ENCODE measurements at places on chromosomes 1 and 21. TPM values are rescaled to one million over a fixed set of nuclear protein-coding genes. Genes with fewer than 3 reads are reported as not detected.

KRTAP13-2 gene
- total RNA-seq, result not detected

PRELP gene
- 0.07 TPM for total RNA-seq

TRAF3IP3 gene
- not detected for total RNA-seq

FCRL1 gene
- total RNA-seq, result not detected

CACNA1S gene
- total RNA-seq, result 0.04 TPM

- no peak within 1 kb of the TSS for H3K27ac ChIP-seq
- no peaks in the 10 kb centered on the region for H3K4me1 ChIP-seq
- H3K27me3 ChIP-seq, result no peaks in the 10 kb centered on the region
- H3K36me3 ChIP-seq, result no peaks in the 10 kb centered on the region
- DNase-seq, result no peak
Measured at GRCh38 chr1:108856994-108857393, at the start of gene AKNAD1. TSS of gene AKNAD1 (minus strand) at chr1:108857094. CDS start at chr1:108852664, 4,430 bp downstream.

DNA sequence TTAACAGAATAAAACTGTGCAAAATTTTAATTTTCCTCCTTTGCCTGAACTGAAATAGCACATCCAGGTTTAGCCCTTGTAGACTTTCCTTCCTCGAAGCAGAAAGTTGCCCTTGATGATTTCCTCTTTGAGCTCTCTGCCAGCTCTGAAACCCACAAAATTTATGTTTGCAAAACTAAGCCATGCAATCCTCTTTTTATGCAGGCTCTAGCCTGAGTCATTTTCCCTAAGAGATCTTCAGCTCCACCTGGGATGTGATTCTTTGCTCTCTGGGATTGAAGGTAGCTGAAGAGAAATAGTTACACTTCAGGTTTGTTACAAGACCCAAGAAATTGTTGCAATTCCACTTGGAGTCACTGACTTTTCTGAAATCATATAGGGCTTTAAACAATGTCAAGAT is 1.4 kb upstream of the F3 start:
- no peaks in the 10 kb centered on the region for H3K36me3 ChIP-seq
- H3K27me3 ChIP-seq, result no peaks in the 10 kb centered on the region
- H3K4me3 ChIP-seq, result peak overlapping the region; percentile 84
- no peaks in the 10 kb centered on the region for H3K4me1 ChIP-seq

DNA sequence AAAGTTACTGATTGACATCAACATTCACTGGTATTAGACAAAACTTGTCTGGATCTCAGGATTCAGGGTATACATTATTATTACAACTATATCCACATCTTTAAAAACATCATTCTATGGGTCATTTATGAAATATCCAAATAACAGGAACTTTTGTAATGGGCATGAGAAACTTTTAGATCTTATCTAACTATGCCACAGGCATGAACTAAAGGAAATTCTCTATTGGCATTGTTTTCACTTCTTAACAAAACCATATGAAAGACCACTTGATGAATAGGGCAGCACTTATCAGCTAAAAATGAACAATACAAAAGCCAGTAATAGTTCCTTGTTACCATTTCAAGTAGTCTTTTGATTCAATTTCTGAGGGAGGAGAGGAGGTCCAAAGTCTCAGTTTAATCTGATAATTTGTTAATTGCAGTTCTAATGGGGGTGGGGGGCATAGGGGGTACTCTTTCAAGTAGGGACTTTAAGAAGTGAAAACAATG is 30.8 kb upstream of the CPLANE2 start:
- no peaks in the 10 kb centered on the region for H3K4me1 ChIP-seq
- H3K27me3 ChIP-seq, result no peaks in the 10 kb centered on the region
- DNase-seq, result no peak
- no peak overlapping the region for H3K27ac ChIP-seq

DNA sequence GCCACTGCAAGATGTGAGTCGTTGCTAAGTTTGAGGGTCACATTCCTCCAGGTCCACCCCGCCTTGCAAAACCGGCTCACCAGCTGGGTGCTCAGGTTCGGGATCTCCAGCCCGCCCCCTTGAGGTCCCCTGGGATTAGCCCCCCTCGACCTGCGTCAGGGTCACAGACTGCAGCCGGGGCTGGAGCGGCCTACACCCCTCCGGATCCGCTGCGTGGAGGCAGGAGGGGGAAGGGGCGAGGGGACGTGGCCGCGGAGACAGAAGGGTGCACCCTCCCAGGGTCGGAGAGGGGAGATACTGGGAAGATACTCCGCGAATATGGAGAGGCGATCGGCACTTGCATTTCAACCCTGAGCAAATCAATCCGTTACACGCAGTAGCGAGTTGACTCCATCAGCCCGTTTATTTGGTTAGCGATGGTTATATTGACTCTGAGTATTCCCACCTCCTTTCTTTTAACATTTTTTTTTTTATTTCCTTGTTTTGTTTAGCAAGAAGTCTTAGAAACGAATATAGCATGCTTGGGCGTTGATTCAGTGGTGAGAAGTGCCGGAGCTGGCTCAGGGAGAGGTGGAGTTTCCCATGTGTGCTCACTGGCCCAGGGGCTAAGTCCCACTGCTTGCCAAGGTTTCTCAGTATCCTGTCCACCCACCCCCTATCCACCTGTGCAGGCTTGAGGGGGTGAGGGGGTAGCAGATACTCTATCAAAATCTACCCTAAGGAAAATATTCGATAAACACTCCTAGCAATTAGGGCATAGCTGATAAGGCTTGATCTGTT is 997 bp downstream of the IFNAR2 start:
- peak overlapping the region; percentile 92 for H3K4me3 ChIP-seq
- peaks cover 5% of the 10 kb centered on the region for H3K4me1 ChIP-seq
- H3K36me3 ChIP-seq, result peaks cover 15% of the 10 kb centered on the region
- no peaks in the 10 kb centered on the region for H3K27me3 ChIP-seq
- H3K27ac ChIP-seq, result no peak overlapping the region

GRCh38 chr1:151037032-151037431 is 646 bp downstream of the BNIPL start:
- no peaks in the 10 kb centered on the region for H3K27me3 ChIP-seq
- peaks cover 22% of the 10 kb centered on the region for H3K36me3 ChIP-seq
- H3K4me3 ChIP-seq, result no peak overlapping the region
- H3K4me1 ChIP-seq, result no peaks in the 10 kb centered on the region
- DNase-seq, result no peak
- H3K27ac ChIP-seq, result no peak overlapping the region

DNA sequence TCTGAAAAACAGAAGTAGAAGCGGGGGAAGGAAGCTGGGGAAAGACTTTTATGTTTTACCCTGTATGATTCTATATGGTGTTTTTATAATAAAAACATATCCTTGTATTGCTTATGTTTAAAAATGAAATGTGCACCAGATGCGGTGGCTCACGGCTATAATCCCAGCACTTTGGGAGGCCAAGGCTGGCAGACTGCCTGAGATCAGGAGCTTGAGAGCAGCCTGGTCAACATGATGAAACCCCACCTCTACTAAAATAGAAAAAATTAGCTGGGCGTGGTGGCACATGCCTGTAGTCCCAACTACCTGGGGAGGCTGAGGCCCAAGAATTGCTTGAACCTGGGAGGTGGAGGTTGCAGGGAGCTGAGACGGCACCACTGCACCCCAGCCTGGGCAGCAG is 155.4 kb downstream of the SMYD3 start:
- H3K36me3 ChIP-seq, result no peaks in the 10 kb centered on the region
- H3K4me1 ChIP-seq, result peaks cover 5% of the 10 kb centered on the region
- H3K4me3 ChIP-seq, result no peak overlapping the region
- no peak overlapping the region for H3K27ac ChIP-seq
- H3K27me3 ChIP-seq, result no peaks in the 10 kb centered on the region

GRCh38 chr1:75440274-75440673 is 170.6 kb downstream of the SLC44A5 start:
- no peak overlapping the region for H3K4me3 ChIP-seq
- no peaks in the 10 kb centered on the region for H3K27me3 ChIP-seq
- no peak overlapping the region for H3K27ac ChIP-seq
- DNase-seq, result no peak

GRCh38 chr1:191578281-191578680 is 580.0 kb upstream of the RGS18 start:
- H3K27ac ChIP-seq, result no peak overlapping the region
- H3K27me3 ChIP-seq, result no peaks in the 10 kb centered on the region
- H3K4me3 ChIP-seq, result no peak overlapping the region
- no peaks in the 10 kb centered on the region for H3K4me1 ChIP-seq
- no peak for DNase-seq
- no peaks in the 10 kb centered on the region for H3K36me3 ChIP-seq

GRCh38 chr1:113949007-113949406 is 19.9 kb downstream of the HIPK1 start:
- DNase-seq, result no peak
- H3K36me3 ChIP-seq, result no peaks in the 10 kb centered on the region
- H3K4me3 ChIP-seq, result no peak overlapping the region
- no peak overlapping the region for H3K27ac ChIP-seq

DNA sequence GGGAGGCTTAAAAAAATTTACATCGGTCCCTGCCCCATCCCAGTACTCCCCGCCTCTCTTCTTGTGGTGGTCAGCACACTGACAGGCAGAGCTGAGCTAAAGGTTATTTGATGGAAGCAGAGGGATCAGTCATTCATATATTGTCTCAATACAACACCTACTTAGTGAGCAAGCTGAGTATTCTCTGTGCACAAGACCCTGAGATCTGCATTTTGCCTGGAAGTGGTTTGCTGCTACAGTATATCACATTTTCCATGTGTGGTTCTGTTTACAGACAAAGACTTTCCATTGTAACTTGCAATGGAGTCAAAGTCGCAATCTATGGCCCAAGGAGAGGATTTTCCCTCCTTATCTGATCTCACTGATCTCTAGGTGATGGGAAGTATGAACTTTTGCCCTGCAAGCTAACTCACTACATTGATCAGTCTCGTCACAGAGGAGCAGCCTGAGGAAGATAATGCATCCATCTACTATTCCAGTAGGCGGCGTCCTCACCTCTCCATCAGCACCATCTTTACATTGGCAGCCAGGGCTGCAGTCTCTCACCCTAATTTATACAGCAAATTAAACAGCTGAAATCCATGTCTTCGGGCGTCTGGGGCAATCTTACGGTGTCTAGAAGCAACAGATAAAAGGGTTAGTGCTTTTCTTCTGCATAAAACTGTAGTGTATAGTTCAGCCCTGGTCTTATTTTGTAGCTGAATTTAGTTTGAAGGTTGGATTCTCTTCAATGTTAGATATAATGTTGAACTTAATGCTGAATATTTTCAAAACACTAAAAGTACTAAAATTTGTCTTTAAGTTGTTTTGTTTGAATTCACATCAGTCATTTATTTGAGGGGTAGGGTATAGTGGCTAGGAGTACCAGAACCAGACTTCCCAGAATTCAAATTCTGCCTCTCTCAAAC is 3.2 kb upstream of the TRAF5 start:
- H3K27ac ChIP-seq, result no peak overlapping the region
- H3K36me3 ChIP-seq, result no peaks in the 10 kb centered on the region
- no peaks in the 10 kb centered on the region for H3K27me3 ChIP-seq
- peaks cover 3% of the 10 kb centered on the region for H3K4me1 ChIP-seq

GRCh38 chr1:80534606-80535360 is 1266.0 kb upstream of the ADGRL2 start:
- H3K27me3 ChIP-seq, result no peaks in the 10 kb centered on the region
- H3K4me3 ChIP-seq, result no peak overlapping the region
- no peaks in the 10 kb centered on the region for H3K36me3 ChIP-seq
- H3K4me1 ChIP-seq, result peaks cover 7% of the 10 kb centered on the region
- H3K27ac ChIP-seq, result no peak overlapping the region

- H3K4me3 ChIP-seq, result no peak overlapping the region
- no peaks in the 10 kb centered on the region for H3K27me3 ChIP-seq
- H3K36me3 ChIP-seq, result no peaks in the 10 kb centered on the region
- H3K27ac ChIP-seq, result no peak overlapping the region
- DNase-seq, result no peak
Measured at GRCh38 chr1:11768821-11769220, 6.8 kb downstream of the C1orf167 start.

DNA sequence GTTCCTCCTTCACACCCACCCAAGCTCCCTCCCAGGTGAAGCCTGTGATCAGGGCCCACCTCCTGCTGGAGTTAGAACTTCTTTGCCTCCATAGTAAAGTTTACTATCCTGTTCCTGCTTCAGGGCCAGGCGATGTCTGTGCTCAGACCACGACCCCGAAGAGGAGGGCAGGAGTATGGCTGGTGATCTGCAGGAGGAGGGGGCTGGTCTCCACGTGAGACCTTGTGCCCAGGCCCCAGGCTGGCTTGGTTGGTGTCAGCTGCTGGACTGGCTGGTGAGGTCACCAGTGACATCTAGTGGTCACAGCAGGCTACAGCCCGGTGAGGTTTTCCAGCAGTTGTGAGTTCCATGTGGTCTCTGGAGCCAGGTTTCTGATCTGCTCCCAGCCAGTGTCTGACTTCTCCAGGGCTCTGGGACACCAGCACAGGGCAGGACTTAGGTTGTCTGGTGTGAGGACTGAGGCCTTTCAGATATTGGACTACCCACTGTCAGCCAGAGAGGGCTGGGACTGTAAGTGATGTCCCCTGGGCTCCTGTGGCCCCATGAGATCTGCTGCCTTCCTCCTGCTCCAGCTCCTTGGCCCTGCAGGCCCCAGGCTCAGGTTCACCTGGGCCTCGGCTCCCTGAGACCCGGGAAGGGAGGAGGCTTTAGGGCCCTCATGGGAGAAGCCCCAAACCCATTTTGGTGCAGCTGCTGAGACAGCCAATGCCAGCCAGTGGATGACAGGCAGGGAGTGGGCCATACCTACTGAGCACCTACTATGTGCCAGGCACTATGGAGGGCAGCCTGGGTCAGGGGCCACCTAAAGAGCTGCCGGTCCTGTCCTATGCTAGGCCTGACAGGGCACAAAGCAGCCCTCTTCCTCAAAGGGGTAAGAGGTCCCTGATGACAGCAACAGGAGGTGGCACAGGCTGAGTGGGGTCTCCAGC is 6.0 kb upstream of the UBL4B start:
- no peaks in the 10 kb centered on the region for H3K4me1 ChIP-seq
- H3K36me3 ChIP-seq, result no peaks in the 10 kb centered on the region
- no peaks in the 10 kb centered on the region for H3K27me3 ChIP-seq
- H3K4me3 ChIP-seq, result no peak overlapping the region
- peak; percentile 93 for DNase-seq

GRCh38 chr1:105686874-105687690 is 1369.4 kb upstream of the PRMT6 start:
- no peaks in the 10 kb centered on the region for H3K4me1 ChIP-seq
- no peak overlapping the region for H3K27ac ChIP-seq
- no peaks in the 10 kb centered on the region for H3K27me3 ChIP-seq
- no peak overlapping the region for H3K4me3 ChIP-seq
- no peak for DNase-seq

GRCh38 chr1:77900687-77901293 is 12.4 kb downstream of the NEXN start:
- DNase-seq, result peak; percentile 47
- no peaks in the 10 kb centered on the region for H3K27me3 ChIP-seq
- no peak overlapping the region for H3K27ac ChIP-seq
- H3K36me3 ChIP-seq, result no peaks in the 10 kb centered on the region

GRCh38 chr1:66137235-66137634 is 344.5 kb downstream of the PDE4B start:
- H3K36me3 ChIP-seq, result no peaks in the 10 kb centered on the region
- H3K27ac ChIP-seq, result no peak overlapping the region
- DNase-seq, result no peak
- H3K4me1 ChIP-seq, result no peaks in the 10 kb centered on the region
- H3K27me3 ChIP-seq, result no peaks in the 10 kb centered on the region
- H3K4me3 ChIP-seq, result no peak overlapping the region

DNA sequence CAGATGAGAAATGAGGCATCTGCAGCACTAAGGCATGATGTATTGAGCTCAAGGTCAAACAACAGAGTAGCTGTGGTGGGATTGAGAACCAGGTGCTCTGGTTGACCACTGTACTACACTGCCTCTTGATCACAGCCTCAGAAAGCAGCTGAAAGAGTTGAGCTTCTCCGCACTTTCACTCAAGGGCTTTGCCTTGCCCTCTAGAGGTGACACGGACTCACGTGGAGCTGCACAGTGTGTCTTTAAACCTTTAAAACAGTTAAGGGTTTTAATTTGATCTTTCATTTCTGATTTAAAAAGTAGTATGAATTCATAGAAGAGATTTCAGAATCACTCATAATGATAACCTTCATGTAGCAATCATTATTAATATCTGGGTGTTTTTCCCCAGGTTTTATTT is 132.5 kb downstream of the RWDD3 start:
- H3K4me3 ChIP-seq, result no peak overlapping the region
- H3K27me3 ChIP-seq, result no peaks in the 10 kb centered on the region
- DNase-seq, result no peak
- H3K36me3 ChIP-seq, result no peaks in the 10 kb centered on the region
- H3K4me1 ChIP-seq, result peaks cover 2% of the 10 kb centered on the region

All from H9 (cell line).